ENCODE measurements at places on chromosomes 1 and 21.

- no peak for DNase-seq
These were observed 263.0 kb upstream of the ZRANB2 start for GRCh38 chr1:71343686-71344416.

DNA sequence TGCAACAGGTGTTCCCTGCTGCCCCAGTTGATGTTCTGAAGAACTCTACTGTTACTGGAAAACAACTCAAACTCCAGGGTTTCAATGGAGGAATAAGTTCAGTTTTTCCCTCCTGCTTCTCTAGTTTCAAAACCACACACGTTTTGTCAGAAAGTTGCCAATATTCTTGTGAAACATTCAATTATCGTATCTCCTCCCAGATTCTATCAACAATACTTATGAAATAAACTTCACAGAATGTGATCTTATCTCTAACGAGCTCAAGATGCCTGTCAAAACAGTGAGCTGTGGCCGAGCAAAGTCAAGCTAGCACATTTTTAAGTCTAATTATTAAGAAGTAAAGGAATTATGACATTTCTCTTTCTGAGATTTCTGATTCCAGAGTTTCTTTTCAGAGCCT, 4.7 kb downstream of the OR2B11 start:
- no peak for DNase-seq

GRCh38 chr1:111976332-111976731, 13.1 kb downstream of the KCND3 start:
- no peak for DNase-seq

DNA sequence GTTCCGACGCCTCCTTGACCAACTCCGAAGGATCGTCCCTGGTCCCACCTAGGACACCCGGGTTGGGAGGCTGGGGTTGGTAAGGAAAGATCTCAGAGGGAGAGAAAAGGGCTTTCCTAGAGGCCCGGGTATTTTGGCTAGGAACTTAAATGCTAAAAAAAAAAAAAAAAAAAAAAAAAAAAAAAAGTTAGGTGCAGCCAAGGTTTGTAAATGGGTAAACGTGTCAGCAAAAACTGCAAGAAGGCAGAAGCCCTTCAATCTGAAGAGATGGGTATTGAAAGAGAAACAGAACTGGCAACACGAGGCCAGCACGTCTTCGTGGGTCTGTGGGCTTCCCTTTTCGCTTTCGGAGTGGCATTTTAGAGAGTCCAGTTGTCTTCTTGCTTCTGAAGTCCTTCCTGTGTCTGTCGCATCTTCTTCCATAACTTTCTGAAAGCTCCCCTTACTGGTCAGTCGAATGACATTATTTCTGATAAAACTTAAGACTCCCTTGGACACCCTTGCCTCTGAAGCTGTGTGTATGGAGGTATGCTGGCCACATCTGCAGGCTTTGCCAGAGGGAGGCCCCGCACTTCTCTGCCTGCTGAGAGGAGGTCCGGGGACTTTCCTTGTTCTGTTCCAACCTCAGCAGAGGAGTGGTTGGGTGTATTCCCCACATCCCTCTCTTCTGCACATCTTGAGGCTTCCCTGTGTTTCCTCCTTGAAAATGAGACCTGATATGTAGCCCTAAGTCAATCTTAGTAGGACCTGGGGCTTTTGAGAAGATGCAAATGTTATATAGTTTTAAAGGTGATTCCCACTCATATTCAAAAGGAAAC, 745 bp downstream of the RCSD1 start:
- no peak for DNase-seq

DNA sequence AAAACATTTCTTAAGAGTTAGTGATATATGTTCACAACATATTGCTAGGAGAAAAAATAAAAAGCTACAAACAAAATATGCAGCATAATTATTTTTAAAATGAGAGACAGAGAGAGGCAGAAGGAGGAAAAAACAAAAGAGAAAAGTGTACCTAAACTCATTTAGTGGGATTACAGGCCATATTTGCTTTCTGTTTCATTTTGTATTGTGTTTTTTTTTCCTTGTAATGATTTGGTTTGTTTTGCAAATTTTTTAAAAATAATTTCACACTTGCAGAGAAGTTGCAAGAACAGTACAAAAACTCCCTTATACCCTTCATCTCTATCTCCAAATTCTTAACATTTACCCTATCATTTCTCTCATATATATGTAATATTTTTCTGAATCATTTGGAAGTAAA, 65.0 kb downstream of the LBR start:
- no peak for DNase-seq

DNA sequence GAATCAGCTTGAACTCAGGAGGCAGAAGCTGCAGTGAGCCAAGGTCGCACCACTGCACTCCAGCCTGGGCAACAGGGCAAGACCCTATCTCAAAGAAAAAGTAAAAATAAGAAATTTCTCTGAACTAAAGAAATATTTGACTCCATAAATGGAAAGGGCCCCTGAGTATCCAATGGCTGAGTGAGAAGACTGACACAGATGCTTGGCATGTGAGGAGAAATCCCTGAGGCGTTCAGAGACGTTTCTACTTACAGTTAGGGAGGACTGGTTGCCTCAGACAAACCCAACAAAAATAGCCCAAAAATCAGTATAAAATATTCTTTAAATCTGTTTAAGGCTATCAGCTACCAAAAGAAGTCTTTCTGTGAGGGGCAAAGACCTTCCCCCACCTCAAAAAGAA, 3.0 kb upstream of the SUMO3 start:
- DNase-seq, result no peak

DNA sequence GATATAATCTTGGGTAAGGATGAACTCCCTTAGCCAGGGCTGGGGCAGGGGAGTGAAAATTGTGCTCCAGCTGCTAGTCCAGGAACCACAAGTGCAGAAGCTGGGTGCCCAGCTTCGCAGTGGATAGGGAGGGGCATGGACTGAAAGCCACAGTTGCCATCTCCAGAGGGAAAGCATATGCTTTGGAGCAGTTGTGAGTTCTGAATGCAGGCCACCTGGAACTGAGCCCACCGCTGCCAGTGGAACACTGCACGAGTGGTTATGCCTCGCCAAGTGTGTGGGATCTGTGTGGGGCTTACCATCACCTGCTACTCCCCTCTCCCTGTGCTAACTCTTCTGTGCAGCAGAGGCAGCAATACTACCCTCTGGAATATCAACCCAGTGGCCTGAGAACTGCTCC, 158.4 kb upstream of the DPT start:
- no peak for DNase-seq

DNA sequence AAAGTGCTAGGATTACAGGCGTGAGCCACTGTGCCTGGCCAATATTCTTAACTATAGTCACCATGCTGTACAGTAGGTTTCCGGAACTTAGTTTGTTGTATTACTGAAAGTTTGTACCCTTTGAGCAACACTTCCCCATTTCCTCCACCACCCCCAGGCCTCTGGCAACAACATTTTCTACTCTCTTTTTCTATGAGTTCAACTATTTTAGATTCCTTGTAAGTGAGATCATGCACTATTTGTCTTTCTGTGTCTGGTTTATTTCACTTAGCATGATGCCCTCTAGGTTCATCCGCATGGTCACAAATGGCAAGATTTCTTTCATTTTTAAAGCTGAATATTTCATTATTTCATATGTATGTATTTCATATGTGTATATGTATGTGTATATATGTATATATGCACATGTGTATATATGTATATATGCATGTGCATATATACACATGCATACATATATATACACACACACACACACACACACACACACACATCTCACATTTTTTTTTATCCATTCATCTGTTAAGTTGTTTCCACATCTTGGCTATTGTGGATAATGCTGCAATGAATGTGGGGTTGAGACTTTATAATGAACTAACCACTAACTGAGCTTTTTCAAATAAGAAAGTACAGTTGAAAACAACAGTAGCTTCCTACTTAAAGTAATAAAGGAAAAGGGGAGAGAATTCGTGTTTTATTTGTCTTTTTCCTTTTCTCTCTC, 256.8 kb upstream of the C1orf105 start:
- DNase-seq, result no peak

GRCh38 chr1:231107600-231108326, 54.1 kb upstream of the TRIM67 start:
- no peak for DNase-seq

- DNase-seq, result no peak
These were observed 69.4 kb downstream of the PLPP3 start for GRCh38 chr1:56509713-56510641.

GRCh38 chr1:79554688-79555087, 548.2 kb upstream of the ADGRL4 start:
- no peak for DNase-seq

DNA sequence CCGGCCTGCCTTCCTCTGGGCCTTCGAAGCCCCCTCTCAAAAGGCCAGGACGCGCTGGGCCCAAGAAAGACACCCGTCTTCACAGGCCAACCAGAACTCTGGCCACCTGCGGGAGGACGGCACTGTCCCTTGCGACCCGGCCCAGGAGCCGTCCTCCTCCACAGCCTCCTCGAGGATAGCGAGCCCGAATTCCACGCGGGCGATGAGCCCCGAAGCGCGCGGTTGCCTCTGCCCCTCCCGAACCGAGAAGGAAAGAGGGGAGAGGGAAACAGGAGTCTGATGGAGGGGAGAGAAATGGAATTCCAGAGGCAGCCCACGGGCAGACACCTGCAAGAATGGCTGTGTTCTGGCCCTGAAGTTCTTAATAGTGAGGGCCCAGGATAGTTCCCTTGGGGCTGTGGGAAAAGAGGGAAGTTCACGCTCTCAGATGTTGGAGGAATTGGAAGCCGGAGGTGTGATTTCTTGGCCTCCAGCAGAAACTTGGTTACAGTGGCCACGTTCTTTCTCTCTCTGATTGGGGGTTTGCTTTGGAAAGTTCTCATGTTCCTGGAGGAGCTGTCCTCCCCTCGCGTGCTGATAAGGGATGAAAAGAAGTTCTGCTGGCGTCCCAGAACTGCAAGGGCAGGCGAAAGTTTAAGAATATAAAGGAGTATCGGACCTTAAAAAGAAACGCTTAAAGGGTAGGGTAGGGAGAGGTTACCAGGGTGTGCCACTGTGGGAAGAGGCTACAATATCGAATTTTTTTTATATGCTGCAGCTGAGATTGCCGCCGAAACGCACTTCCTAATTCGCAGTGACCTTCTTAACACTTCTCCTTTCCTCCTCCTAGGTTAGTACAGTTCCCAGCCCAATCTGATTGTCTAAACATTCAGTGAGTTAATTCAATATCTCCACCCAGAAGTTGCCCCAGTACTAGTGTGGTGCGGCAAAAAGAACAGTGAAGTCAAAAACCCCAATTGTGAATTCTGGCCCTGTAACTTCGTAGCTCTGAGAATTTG, 5.8 kb upstream of the SLC44A5 start:
- no peak for DNase-seq

- DNase-seq, result no peak
These were observed 458.9 kb downstream of the LMO4 start for GRCh38 chr1:87787551-87787950.

DNA sequence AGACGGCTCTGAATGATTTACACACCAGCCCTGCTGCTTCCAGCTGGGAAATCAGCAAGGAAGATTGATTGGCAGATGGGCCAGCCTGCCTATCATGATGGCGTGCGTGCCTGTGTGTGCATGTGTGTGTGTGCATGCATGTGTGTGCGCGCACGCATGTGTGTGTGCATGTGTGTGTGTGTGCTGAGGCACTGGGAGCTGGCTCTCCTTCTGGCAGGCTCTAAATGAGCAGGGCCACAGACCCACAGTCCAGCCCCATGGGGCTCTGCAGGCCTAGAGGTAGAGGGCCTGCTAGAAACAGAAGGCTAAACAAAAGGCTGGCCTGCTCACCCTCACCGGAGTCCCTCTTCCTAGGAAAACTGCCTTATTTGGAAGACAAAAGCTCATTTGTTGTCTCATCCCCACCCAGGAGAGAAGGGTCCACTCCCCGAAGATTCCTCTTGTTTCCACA, 6.0 kb downstream of the KLHDC8A start:
- no peak for DNase-seq

DNA sequence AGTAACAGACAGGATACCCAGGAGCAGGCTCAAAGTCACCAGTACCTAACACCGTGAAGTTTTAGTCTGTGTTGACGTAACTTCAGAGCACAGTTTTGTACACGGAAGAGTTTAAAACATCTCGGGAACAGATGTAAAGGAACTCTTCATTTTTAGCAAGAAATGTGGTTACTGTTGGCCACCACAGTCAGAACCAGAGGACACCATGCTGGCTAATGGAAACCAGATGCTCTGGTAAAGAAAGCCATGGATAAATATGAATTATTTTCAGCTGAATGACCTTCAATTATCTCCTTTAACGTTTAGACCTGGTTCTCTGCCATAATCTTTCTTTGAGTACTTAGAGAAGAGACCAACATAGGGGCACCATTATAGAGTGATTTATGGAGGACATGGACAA, 115.9 kb downstream of the NTMT2 start:
- no peak for DNase-seq

GRCh38 chr1:52237430-52237829, 95.5 kb downstream of the ZFYVE9 start:
- DNase-seq, result no peak

- no peak for DNase-seq
These were observed 33.0 kb downstream of the UBE4B start for GRCh38 chr1:10065760-10066159.

- DNase-seq, result no peak
These were observed 43.4 kb downstream of the TARBP1 start for GRCh38 chr1:234435620-234436019.

GRCh38 chr1:9809100-9809510, 14.7 kb downstream of the CLSTN1 start:
- DNase-seq, result no peak

DNA sequence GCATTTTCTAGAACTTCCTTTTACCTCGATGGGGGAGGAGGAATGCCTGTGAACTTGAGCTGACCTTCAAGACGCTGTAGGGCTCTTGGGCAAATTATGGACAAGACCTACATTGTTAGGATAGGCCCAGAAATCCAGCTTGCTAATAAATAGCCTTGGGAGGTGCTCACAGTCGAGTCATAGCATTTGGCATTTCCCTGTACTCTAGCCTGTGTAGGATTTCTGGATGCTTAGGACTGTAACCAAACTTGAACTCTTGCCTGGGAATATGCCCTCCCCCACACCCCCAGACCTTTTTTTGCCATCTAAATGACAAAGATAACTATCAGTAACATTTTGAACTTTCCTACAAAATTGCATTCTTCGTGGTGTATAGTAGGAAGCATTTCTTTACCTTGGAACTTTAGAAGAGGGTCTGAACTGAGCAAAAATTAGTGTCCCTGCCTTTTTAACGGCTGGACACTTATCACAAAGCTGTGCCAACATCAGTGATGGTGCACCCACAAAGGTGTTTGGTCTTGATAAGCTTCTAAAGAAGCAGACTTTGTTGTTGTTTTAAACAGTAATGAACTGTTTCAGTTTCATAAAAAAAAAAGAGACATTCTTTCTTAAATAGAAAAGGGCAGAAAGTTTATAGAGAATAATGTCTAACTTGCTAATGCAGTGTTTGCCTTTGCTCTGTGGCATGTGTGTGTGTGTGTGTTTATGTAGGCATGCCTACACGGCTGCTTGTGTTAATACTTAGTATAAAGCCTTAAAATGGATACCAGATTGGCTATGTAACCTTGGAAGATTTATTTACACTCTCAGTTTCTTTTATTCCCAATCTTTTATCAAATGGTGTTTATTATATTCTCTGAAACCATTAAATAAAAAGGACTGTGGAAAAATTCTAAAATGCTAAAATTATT, 88.2 kb downstream of the NFIA start:
- DNase-seq, result no peak

- no peak for DNase-seq
These were observed 25.1 kb downstream of the WDR64 start for GRCh38 chr1:241677201-241677600.

All from activated naive CD4-positive, alpha-beta T cell (primary cell).